Stimulated activated CD8-positive, alpha-beta memory T cell treated with anti-CD3 and anti-CD28 coated beads, Interleukin-4, amount 100 ng/mL, for 1 hour (primary cell): ENCODE measurements at places on chromosomes 7 and 10.

DNA sequence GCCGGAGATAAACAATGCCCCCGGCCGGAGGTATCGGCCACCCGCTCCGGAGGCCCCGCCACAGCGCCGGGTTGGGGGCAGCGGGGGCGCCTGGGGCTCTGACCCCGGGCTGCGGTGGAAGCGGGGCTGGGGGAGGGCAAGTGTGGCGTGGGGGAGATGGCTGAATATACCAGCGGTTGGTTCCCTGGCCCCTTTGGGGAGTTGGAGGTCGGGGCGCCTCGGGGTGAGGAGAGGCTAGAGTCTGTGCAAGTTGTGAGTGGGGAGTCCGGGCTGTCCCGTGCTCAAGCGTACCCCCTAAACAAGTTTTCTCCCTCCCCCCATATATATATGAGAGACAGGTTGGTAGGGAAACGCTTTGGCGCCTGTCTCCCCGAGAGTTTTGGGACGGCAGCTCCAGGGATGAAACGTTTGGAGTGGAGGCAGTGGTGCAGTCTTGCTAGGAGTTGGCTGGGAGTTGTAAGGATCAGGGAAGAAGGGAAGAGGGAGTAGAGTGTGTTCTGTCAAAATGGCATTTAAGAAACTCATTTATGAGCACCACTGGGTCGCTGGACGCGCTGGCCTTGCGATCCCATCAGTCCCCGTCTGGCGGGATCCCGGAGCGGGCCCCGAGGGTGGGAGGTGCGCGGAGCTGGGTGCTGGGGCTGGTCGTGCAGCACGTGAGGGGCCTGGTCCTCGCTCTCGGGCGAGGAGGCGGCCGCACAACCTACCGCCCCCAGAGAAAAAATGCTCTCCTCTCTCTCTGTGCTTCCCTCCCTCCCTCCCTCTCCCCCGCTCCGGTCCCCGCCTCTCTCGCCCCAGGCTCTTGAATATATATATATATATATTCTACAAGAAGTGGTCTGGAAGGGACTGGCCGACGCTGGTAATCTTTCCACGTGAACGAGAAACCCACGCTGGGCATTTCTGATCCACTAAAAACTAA lies 1.1 kb downstream of the TET1 start:
- no peak for DNase-seq

GRCh38 chr10:98330987-98331386 lies 63.0 kb upstream of the LOXL4 start:
- DNase-seq, result no peak

DNA sequence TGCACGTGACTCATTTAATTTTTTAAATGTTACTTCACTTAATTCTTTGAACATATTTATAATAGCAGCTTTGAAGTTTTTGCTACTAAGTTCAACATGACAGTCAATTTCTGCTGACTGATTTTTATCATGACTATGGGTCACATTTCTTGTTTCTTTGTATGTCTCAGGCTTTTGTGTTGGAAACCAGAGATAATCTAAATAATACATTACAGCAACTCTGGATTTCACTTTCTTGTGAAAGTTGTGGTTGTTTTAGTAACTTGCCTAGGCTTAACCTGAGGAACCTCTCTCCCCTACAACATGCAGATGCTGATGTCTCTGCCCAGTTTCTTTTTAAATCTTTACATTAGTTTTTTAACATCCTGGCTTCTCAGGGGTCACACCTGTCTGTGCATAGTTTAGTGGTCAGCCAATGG lies 180.8 kb downstream of the CCDC71L start:
- DNase-seq, result no peak

GRCh38 chr7:158103378-158103777 lies 484.2 kb downstream of the PTPRN2 start:
- no peak for DNase-seq

- no peak for DNase-seq
These were observed 56.1 kb downstream of the MKI67 start for GRCh38 chr10:128070161-128070560.

GRCh38 chr10:13661256-13661655 lies 74.5 kb downstream of the PRPF18 start:
- no peak for DNase-seq

- no peak for DNase-seq
These were observed 150.3 kb downstream of the RNF216 start for GRCh38 chr7:5631152-5631551.

DNA sequence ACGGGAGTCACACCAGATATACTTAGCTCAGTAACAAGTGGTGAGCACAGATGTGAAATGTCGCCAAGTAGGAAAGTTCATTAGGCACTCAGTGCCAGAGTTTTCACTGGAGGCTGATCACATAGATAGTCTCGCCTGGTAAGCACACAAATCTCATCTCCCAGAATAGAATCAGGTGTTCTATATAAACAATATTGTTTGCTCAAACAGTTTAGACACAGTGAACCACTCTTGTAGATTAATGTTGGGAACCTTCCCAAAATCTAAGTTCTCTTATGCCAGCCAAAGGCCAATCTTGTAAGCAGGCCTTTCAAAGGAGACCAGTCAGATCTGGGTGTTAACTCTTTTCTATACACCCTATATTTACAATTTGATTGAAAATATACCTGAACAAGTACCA lies 716.5 kb upstream of the GRM3 start:
- no peak for DNase-seq

DNA sequence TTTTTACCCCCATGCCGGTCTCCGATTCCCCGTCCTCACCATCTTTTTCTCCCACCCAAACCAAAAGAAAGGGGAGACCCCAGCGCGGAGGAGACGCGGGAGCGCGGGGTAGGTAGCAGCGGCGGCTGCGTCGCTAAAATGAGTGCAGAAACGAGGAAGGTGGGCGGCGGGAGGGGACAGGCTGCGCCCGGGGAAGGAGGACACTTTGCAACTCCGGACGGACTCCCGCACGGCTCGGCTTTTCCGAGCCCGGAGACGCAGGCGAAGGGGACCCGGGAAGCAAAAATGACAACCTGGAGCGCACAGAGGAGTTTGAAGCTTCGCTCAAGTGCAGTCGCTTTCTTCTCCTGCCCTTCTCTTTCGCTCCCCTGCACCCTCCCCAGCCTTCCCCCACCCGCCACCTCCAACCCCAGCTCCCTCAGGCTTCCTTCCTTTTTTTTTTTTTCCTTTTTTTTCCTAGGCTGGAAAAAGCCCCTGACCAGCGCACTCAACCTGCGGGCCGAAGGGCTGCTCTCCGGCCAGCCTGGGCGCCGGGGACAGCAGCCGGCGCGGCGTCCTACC lies 453 bp downstream of the SFMBT2 start:
- DNase-seq, result no peak

GRCh38 chr10:111265341-111265740 lies 188.5 kb downstream of the ADRA2A start:
- no peak for DNase-seq

GRCh38 chr7:22683379-22683778 lies 43.6 kb upstream of the IL6 start:
- no peak for DNase-seq

DNA sequence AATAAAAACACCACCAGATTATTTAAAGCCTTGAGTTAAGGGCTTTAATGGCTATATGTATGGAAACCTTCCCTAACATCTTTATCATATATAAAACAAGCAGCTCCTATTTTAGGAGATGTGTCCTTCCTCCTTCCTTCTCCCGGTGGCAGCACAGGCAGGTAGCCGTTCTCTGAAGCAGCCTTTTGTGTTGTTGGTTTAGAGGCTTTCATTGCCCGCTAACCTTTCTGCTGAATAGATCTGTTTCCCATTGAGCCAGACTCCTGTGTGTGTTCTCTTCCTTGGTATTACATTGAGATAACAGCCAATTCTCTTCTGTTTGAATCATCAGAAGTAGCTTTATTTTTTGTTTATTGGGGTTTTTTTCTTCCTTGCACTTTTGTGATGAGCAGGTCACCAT lies 131.3 kb downstream of the CACNB2 start:
- no peak for DNase-seq

DNA sequence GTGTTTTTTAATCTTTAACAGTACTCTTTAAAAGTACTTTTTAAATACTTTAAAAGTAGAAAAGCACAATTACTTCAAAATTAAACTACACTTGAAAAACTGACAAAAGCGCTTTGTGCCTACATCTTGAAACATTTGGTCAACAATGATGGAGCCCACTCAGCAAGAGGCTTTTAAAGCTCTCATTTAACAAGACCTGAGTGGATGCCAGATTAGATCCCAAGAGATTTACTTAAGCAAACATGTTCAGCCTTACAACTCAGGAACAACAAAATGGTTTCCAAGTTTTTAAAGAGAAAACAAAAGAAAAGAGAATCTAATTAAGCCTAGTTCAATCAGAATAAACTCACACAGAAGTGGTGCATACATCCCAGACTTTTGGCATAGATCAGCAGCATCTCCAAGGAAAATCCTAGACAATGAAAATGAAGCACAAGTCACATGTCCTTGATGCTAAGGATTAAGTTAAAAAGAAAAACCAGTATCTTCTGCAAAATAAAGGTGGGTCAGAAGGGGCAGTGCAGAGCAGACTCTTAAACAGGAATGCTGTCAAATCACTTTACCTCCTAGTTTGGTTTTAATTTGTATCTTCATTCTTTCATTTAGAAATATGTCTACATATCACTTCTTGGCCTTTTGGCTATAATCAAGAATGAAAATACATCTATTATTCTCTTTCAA lies 26.2 kb downstream of the HIBADH start:
- no peak for DNase-seq

GRCh38 chr10:130962240-130963051 lies 349.1 kb downstream of the TCERG1L start:
- DNase-seq, result no peak

DNA sequence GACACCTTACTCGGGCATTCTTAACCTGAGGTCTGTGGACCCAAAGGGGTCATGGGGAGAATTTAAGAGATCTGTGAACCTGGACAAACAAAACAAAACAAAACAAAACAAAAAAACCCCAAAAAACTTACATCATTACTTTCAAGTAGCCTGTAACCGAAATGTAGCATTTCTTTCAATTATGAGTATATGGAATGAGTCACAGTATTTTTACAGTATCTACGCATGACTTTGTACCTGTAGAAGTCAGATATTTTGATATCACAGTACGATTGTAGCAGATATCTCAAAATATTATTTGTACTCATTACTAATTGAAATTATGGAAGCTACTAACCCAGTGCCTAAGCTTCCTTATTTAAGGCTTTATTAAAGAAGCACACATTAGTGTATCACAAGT lies 210.2 kb downstream of the JAZF1 start:
- DNase-seq, result no peak
